ENCODE measurements at places on chromosomes 1 and 21.

GRCh38 chr1:14094611-14095400 is 394.8 kb downstream of the PRDM2 start:
- no peak for DNase-seq

GRCh38 chr1:19339214-19339861 is 27.2 kb downstream of the SLC66A1 start:
- no peak for DNase-seq

GRCh38 chr21:33289199-33289819 is 23.1 kb downstream of the IL10RB start:
- no peak for DNase-seq

GRCh38 chr1:207282058-207282457 is 39.4 kb upstream of the CD55 start:
- DNase-seq, result peak; percentile 52

DNA sequence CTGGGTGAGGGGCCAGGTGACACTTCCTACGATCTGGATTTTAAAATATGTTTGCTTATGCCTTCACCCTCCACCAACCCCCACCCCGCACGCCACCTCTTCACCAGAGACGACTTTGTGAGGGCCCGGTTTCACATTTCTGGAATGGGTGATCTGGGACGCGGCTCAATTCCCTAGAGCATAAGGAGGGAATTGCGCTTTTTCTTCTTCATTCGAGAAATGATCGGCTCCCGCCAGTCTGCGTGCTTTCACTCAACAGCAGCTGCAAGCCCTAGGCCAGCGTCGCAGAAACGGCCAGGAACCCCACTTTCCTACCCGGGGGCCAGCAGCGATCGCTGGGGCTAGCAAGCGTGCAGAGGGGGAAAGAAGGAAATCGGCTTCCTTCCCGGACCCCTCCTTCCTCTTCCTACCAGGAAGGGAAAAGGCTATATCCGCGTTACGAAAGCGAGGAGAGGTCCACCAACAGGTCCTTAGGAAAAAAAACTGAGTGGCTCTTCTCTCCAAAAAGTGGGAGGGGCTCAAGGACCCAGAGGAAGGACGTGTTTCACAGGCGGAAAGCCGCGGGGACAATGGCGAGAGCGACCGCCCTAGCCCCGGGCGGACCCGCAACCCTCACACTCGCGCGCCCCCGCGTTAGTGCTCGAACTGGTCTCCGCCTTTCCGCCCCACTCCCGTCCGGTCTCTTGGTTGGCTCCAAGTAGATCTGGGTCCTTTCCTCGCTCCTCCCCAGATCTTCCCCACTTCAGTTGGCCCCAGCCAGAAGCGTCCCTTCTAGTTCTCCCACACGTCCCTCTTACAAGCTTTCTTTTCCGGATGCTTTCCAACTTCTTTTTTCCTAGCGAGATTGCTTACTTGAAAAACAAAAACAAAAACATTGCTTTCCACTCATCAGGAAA is 1.1 kb upstream of the ADAMTS1 start:
- DNase-seq, result peak; percentile 83
